ENCODE measurements at places on chromosomes 1 and 21. TPM values are rescaled to one million over a fixed set of nuclear protein-coding genes. Genes with fewer than 3 reads are reported as not detected.

Gene CFAP57
- not detected for total RNA-seq

Gene PRMT6
- total RNA-seq, result 5.1 TPM

Gene S100A1
- 1.7 TPM for total RNA-seq

Gene ZFP69B
- total RNA-seq, result 0.55 TPM

Gene AXDND1
- total RNA-seq, result not detected
